ENCODE measurements at places on chromosomes 2 and 18. TPM values are rescaled to one million over a fixed set of nuclear protein-coding genes. Genes with fewer than 3 reads are reported as not detected.

SPEG gene
- 30.7 TPM for total RNA-seq

MAL gene
- 3.1 TPM for total RNA-seq

ZFAND2B gene
- 49.0 TPM for total RNA-seq

ANO7 gene
- 187 TPM for total RNA-seq

GMCL1 gene
- 23.6 TPM for total RNA-seq

TNFRSF11A gene
- 10.2 TPM for total RNA-seq

MPHOSPH10 gene
- 20.2 TPM for total RNA-seq

HRH4 gene
- not detected for total RNA-seq

HOXD1 gene
- 2.3 TPM for total RNA-seq

NT5C1B gene
- not detected for total RNA-seq

SNRNP200 gene
- total RNA-seq = 117 TPM

CYP27C1 gene
- 1.8 TPM for total RNA-seq

MAPRE2 gene
- 17.2 TPM for total RNA-seq

DBI gene
- total RNA-seq = 145 TPM

DSEL gene
- 5.4 TPM for total RNA-seq

NTSR2 gene
- 0.34 TPM for total RNA-seq

XIRP2 gene
- total RNA-seq = 0.06 TPM

OSGEPL1 gene
- 13.7 TPM for total RNA-seq

NCKAP1 gene
- 81.7 TPM for total RNA-seq

SFTPB gene
- not detected for total RNA-seq

DSC3 gene
- total RNA-seq = 32.1 TPM

GALNT13 gene
- total RNA-seq = 0.87 TPM

TUBB8B gene
- 3.9 TPM for total RNA-seq

HOXD3 gene
- 5.3 TPM for total RNA-seq

Data from prostate gland (tissue), 2 donors.